ENCODE measurements at places on chromosomes 12 and 14.

DNA sequence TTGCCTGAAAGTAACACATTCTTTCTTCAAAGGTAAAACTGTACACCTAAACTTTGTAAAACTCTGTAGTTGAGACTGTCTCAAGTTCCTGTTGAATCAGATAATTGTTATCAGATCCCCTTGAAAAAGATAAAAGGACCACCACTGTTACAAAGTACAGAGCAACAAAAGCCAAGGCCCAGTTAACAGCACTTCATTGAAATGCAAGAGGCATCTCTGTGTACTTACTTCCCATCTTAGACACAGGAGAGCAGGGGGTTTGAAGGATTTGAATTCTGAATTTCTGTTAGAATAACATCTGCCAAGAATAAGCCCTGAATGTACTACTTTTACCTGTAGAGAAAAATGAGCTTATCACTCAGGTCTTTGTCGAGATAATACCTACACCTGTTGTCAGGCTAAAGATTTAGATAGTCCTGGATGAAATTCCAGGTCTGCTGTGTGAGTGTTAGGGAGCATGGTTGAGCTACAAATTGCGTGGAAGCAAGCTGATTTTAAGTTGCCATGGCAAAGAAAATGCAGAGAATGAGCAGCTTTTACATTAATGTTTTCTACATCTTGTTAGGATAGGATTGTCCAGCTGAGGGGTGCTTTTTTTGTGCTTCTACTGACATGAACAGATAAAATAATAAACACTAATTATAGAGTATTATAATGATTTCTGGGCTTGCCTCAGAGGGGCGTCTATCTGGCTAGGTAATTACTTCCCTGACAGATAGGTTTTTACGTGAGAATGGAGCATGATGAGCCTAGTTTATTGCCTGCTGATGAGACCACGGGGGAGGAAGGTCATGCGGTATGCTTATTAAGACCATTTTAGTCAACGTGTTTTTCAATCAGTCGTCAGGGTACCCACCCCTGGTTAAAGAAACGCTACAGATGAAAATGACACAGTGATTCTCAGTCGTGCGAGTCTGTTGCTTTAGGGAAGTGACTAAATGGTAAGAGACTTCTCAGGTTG is 309.2 kb downstream of the PAWR start:
- DNase-seq = no peak

- DNase-seq = no peak
Measured at GRCh38 chr14:102731101-102731870, 46.0 kb upstream of the TRAF3 start.

DNA sequence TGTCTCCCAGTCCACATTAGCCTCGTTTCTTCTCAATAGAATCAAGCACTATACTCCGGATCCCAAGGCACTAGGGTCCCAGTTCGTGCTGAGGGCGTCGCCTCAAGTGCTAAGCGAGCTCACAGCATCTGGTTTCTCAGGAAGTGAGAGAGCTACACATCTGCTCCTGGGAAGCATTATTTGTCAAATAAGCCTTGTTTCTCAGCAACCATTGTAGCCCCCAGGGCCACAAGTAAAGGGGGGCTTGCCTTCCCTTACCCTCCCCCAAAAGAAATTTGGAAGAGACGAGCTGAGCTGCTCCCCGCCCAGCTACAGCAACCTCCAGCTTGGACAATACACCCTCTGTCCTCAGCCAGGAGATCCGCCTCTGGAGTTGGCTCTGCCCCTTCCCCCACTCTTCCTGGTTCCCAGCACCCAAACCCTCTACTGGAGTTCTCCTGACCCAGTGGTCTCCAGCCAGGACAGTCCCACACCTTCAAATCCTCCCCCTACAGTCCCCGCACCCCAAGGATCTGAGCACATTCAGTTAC is 5.7 kb upstream of the TNS2 start:
- no peak for DNase-seq

DNA sequence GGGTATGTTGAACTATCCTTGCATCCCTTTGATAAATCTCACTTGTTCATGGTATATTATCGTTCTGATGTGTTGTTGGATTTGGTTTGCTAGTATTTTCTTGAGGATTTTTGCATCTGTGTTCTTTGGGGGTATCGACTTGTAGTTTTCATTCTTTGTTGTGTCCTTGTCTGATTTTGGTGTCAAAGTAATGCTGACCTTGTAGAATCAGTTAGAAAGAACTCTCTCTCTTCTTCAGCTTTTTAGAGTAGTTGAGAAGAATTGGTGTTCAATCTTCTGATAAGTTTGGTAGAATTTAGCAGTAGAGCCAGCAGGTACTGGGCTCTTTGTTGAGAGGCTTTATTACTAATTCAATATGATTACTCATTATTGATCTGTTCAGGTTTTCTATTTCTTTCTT is 707.2 kb upstream of the LRFN5 start:
- no peak for DNase-seq

DNA sequence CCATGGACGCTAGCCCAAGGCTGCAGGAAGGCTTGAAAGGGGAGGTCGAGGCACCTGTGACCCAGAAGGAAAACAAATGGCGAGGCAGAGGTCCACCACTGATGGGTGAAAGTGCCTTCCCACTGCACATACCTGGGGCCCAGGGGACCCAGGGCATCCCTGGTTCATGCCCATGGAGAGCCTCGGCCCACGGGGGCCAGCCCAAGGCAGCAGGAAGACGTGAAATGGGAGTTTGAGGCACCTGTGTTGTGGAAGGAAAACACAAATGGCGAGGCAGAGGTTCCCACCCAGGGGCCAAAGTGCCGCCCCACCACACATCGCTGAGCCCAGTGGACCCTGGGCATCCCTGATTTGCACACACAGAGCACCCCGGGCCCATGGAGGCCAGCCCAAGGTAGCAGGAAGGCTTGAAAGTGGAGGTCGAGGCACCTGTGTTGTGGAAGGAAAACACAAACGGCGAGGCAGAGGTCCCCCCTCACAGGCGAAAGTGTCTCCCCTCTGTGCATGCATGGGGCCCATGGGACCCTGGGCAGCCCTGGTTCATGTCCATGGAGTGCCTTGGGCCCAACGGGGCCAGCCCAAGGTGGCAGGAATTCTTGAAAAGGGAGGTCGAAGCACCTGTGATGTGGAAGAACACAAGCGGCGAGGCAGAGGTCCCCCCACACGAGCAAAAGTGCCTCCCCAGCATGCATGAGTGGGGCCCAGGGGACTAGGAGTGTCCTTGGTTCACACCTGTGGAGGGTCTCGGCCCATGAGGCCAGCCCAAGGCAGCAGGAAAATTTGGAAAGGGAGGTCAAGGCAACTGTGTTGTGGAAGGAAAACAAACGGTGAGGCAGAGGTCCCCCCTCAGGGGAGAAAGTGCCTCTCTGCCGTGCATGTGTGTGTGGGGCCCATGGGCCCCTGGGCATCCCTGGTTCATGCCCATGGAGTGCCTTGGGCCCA is 383.3 kb downstream of the ALG10 start:
- no peak for DNase-seq

GRCh38 chr14:50845166-50845565 is 14.2 kb upstream of the NIN start:
- no peak for DNase-seq

DNA sequence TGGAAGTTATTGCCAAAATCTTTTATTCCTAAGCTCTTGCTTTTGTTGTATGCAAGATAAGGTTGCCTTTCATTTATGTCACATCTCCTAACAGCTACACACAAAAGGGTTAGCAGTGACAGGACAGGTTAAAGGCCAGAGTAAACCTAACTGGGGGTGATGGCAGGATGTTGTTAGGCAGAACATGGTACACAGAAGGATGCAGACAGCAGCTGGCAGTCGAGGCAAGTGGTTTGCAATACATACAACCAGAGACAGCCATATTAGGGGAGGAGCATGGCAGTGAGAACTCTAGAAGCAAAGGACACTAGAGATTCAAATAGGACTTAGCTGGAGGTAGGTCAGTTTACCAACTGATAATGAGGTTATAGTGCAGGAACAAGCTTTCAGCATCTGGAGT is 2.7 kb upstream of the ABCD2 start:
- DNase-seq = no peak

GRCh38 chr12:103097496-103097895 is 140.0 kb downstream of the ASCL1 start:
- no peak for DNase-seq

GRCh38 chr12:121814429-121815119 is 10.8 kb downstream of the SETD1B start:
- no peak for DNase-seq
